ENCODE measurements at places on chromosomes 1 and 21. TPM values are rescaled to one million over a fixed set of nuclear protein-coding genes. Genes with fewer than 3 reads are reported as not detected.

DNA sequence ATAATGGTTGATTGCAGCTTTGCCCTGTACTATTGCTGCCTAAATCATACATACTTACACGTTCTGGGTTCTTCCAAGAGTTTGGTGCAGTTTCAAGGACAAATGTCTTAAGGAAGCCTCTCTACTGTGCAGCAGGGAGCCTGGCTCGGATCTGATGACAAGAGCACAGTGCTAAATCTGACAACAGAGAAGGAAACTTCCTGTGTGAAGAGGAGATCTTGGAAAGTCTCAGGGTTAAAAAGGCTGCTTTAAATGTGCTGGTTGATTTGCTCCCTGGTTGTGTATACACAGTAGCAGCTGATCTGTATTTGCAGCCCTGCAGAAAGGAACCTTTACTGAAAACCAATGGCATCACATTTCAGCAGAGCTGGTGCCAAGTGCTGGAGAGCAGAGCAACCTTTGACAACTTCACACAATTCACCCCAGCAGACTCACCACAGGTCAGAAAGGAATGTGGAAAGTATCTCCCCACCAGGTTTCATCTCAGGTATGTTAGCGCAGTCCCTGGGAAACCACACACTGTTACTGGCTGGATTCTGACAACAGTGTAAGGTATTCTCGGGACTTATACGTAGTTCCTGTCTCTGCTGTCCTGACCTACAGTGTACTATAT lies 355.0 kb upstream of the ESRRG start:
- no peak for DNase-seq
- H3K4me1 ChIP-seq, result no peaks in the 10 kb centered on the region
- no peak overlapping the region for H3K27ac ChIP-seq

The ACKR1 gene
- total RNA-seq, result 0.12 TPM

The LAMTOR2 gene
- total RNA-seq, result 51.4 TPM

The FMO2 gene
- total RNA-seq, result 1.6 TPM

The SYDE2 gene
- total RNA-seq, result 4.6 TPM

GRCh38 chr1:210489491-210489890 lies 160.8 kb downstream of the HHAT start:
- H3K27me3 ChIP-seq, result no peaks in the 10 kb centered on the region
- no peaks in the 10 kb centered on the region for H3K4me1 ChIP-seq
- no peak for DNase-seq
- no peak overlapping the region for H3K27ac ChIP-seq

The TTC22 gene
- total RNA-seq, result 3.4 TPM

DNA sequence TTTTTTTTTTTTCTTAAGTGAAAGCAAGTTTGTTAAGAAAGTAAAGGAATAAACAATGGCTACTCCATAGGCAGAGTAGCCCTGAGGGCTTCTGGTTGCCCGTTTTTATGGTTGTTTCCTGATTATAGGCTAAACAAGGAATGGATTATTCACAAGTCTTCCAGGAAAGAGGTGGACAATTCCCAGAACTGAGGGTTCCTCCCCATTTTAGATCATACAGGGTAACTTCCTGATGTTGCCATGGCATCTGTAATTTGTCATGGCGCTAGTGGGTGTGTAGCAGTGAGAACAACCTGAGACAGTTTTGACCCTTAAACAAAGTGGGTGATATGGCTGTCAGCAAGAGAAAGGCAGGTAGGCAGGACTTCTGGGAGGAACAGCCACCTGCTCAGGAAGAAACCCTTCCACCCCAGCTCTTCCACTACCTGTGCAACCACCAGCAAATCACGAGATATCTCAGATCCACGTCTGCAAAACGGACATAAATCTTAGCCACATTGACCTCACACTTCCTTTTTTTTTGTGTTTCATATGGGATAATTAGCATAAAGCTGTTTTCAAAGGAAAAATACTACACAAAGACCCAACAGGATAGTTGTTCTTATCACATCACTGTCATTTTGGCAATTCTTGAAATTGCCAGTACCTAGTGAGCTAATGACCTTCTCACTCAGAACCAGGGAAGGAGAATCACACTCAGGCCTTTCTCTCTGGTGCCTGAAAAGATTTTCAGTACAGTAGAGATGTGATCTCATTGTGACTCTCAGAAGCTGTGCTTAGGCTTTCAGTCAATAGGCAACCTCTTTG lies 34.8 kb upstream of the DUSP10 start:
- H3K4me3 ChIP-seq, result no peak overlapping the region
- no peaks in the 10 kb centered on the region for H3K4me1 ChIP-seq
- H3K27ac ChIP-seq, result no peak overlapping the region
- no peaks in the 10 kb centered on the region for H3K36me3 ChIP-seq

DNA sequence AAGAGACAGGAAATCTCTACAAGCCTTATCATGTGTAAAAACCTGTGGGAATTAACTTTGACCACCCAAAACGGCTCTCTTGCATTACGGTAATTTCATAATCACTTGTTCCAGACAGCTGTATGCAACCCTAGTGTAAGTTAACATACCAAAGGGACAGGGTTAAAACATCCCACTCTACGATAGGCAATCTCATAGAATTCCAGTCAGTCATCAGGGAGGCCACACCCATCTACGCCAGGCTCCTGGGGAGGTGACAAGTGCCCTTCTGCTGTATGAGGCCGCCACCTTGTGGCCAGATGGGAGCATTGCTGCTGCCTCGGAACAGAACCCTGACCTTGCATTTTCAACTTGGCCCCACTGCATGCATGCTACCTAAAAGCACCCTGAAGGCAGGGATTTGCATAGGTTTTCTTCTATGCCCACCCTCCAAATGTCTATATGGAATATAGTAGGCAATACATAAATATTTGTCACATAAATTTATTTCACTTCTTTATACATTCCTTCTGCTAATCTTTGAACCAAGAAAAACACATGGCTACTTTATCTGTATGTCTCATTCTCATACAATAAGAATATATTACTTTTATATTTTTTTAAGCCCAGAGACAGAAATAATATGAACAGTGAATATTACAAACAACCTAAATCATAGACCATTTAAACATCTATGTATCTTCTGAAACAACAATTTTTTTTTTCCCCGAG lies 12.6 kb downstream of the HSF2BP start:
- H3K4me3 ChIP-seq, result no peak overlapping the region
- H3K4me1 ChIP-seq, result no peaks in the 10 kb centered on the region
- no peaks in the 10 kb centered on the region for H3K27me3 ChIP-seq
- H3K27ac ChIP-seq, result peak overlapping the region; percentile 52

The USH2A gene
- 0.19 TPM for total RNA-seq

- no peaks in the 10 kb centered on the region for H3K4me1 ChIP-seq
- H3K36me3 ChIP-seq, result no peaks in the 10 kb centered on the region
- DNase-seq, result no peak
- no peak overlapping the region for H3K27ac ChIP-seq
Observed at GRCh38 chr1:110890474-110891196, 17.7 kb downstream of the CD53 start.

DNA sequence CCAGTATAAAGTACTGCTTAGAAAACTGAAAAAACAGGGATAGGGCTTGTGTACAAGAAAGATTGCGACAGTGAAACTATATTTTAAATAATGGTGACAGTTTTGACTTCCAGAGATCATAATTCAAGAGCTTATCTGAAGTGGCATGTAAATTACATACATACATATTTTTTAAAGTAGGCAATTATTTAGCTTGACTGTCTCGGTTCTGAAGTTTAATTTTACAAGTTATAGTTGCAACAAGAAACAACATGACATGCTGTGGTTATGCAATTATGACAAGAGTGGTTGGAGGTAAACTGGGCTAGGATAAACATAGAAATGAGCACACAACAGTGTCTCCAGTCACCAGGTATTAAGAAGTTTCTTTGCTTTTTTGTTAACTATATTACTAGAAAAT lies 4.1 kb downstream of the C1orf21 start:
- H3K27me3 ChIP-seq, result no peaks in the 10 kb centered on the region
- no peak for DNase-seq
- no peaks in the 10 kb centered on the region for H3K4me1 ChIP-seq
- no peak overlapping the region for H3K4me3 ChIP-seq

The PDE4B gene
- total RNA-seq, result 4.0 TPM
